Small intestine (tissue), 16 donors: ENCODE measurements at places on chromosomes 6 and 20.

DNA sequence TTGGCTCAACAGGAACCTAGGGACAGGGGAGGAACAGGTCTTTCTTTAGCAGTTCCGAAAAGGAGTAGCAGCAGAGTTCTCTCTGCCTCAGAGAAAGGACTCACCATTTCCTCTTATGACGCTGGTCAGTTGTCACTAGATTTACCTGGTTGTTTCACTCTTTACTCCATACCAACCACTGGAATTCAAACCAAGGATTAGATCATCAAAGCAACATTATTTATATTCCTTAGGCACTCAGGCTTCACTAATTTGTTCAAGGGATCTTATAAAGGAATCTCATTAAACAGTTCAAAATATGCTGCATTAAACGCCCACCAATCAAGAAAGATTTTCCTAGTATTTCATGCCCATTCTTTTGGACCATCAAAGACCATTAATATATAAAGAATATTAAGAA, 1129.5 kb upstream of the MAP3K7 start:
- no peak for DNase-seq

GRCh38 chr6:82611751-82612150, 248.1 kb downstream of the TPBG start:
- no peak for DNase-seq

DNA sequence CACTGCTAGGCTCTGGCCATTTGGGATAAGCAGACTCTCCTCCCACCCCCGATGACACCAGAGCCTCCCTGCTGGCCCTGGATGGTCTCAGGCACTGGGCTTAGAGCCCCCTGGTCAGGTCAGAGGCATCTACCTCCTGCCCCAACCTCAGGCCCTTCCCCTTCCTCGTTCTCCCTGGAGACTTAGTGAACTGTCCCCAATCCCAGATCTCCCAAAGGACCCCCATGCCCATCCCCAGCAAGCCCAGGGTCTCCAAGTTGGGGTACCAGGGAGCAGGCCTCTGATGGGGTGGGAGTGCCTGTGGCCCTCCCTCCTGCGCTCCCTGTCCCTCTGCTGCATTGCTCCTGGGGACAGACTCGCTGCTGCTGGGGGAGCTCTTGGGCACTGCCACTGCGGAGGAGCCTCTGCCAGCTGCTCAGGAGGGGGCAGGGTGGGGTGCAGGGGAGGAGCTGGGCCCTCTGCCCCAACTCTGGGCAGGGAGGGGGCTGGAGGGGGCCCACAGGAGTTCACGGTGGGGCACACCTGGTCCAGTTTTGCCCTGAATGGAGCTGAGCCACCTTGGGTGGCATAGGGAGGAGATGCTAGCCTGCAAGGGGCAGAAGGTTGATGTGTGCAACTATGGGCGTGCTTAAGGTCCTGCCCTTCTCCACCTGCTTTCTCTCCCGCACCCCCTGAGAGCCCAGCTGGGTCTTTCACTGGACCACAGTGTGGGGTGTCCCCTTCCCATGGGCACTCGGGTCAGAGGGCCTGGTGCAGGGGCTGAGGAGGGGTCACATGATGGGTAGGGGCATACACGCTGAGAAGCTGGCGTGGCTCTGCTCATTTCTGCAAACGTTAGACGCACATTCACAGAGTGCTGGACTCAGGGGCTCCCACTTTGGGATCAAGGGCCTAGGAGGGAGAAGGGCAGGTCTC, 40.4 kb downstream of the SPDEF start:
- no peak for DNase-seq

DNA sequence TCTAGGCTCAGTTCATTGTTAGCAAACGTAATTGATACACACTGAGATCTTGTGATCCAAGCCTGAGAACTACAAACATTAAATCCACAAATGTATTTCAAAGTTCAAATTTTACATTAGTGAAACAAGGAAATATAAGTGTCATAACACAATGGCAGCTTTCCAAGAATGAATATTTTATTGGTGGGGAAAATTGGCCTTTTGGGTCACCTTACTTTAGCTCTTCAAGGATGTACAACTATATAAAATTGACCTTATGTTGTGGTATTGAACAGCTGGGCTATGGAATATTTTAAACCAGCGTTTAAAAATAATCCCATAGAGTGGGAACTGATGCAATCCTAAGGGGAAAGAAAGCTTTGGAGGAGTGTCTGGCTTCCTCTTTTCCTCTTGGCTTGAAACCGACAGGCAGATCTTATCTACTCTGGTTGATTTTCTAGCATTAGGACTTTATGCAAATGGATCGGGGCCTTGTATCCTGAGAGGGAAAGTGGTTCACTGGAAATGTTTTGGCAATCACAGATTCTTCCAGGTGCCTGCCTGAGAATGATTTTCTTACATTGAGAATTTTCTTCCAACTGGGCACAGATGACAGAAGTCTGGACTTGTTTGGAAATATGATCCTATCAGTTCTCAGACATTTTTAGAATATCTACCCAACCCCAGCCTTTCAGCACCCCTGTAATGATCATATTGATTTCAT, 184.8 kb upstream of the ECI2 start:
- peak; percentile 74 for DNase-seq

DNA sequence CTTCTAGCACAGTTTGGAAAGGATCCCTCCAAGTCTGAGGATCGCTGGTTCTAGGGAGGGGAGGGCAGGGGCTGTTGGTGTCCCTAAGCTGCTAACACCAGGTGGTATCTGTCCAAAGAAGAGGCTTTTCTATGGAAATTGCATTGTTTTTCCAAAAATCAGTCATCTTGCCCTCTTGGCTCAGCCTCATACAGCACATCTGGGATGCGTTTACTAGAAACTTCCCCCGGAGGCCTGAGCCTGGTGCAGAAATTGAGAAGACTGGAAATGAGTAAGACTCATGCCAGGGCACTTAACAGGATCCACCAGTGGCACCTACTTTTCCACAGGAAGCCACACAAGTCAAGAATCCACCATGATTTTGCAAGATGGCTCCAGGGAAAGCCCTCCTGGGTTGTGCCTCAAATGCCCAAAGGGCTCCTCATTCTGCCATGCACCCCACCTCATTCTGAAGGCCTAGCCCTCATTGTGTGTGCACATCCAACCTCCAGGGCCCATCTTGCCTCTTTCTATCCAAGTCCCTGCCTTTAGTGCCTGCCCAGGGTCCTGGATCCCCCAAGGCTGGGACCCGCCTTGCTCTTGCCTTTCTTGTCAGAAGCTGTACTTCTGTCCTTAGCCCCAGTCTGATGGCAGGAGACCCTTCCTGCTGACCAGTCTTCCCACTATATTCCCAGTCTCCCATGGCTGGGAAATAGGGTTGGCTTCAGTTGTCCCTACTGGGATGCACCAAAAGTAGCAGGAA, 97.6 kb downstream of the MRPL14 start:
- DNase-seq, result no peak

- DNase-seq, result no peak
Measured at GRCh38 chr6:13428583-13429405, 58.6 kb downstream of the GFOD1 start.

GRCh38 chr20:37394543-37395409, 48.8 kb downstream of the SRC start:
- no peak for DNase-seq

DNA sequence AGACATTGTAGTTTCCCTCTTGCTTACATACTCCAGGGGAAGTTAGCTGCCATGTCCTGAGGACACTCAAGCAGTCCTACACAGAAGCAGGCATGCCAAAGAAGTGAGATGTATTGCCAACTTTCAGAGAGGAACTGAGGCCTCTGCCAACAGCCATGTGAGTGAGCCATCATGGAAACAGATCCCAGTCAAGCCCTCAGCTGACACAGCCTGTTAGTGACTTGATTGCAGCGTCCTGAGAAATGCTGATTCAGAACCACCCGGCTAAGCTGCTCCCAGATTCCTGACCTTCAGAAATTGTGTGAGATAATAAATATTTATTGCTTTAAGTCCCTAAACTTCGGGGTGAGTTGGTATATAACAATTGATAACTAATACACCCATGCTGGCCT, 38.1 kb downstream of the GSTA2 start:
- peak; percentile 89 for DNase-seq

DNA sequence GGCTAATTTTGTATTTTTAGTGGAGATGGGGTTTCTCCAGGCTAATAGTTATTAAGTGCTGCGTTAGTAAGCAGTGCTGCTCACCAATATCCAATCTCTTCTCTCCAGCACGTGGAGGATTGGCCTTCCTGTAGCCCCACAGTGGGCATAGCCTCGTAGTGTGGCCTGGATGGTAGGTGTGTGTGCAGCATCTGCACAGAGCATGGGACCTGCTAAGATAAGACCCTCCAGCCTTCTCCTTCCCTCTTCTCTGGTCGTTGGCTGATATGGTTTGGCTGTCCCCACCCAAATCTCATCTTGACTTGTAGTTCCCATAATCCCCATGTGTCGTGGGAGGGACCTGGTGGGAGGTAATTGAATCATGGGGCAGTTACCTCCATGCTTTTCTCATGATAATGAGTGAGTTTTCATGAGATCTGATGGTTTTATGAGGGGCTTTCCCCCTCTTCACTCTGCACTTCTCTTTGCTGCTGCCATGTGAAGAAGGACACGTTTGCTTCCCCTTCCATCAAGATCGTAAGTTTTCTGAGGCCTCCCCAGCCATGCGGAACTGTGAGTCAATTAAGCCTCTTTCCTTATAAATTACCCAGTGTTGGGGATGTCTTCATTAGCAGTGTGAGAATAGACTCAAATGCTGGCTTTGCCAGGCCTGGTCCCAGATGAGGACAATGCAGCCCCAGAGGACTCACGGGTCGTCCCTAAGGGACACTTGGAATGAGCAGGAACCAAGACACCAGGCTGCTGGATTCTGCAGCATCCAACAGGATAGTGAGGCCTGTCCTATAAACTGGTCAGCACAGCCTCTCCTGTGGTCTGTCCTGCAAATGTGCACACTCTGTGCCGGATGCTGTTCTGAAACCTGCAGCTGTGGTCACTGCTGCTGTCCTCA, 63.4 kb upstream of the AFDN start:
- DNase-seq, result no peak

GRCh38 chr6:104541411-104541810, 318.3 kb downstream of the HACE1 start:
- no peak for DNase-seq

- no peak for DNase-seq
Measured at GRCh38 chr6:53033764-53034163, 31.4 kb upstream of the FBXO9 start.

DNA sequence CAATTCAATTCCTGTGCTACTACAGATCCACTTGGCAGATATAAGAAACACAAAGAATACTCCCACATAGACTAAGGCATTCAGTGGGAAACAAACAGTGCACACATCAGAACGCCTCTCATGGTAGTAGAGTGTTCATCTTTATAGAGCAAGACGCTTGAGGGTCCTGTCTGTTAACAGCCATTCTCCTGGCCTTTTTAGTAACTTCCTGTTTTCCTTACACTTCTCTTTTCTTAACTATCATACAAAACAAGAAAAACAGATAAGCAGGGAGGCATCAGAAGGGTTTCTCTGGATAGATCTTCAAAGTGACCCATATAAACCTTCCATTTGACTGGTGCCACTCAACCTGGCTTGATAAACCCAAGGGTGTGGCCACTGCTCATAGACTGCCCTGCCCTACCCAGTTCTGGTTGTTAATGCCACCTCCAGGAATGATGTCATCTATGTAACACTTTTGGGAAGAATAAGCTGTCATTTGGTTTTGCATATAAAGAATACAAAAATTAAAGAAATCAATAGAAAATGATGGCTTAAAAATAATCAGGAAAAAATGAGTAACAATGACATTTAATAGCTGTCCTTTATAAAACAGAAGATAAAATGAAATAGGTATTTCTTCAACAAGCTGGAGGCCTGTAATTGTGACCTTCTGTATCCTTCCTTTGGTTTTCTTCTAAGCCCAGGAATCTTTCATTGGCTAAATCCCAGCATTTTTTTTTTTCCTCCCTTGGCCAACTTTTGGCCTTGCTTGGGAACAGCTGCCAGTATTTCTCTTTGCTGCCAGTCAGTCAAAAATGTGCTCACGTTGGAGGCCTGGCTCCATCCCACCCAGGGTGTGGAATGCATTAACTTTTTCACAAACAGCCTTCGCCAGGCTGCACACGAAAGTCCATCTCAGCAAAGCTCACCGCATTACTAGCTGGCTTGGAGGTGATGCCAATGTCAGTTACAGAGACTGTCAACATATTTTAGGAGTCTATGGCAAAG, 103.5 kb downstream of the GJA10 start:
- no peak for DNase-seq
